RWPE1 (cell line): ENCODE measurements at places on chromosomes 6 and 20.

GRCh38 chr6:16239798-16240123, 1.4 kb downstream of the GMPR start:
- DNase-seq, result no peak

- no peak for DNase-seq
These were observed 226.6 kb downstream of the HACE1 start for GRCh38 chr6:104633125-104633524.

GRCh38 chr6:100427452-100427851, 37.3 kb downstream of the SIM1 start:
- no peak for DNase-seq

DNA sequence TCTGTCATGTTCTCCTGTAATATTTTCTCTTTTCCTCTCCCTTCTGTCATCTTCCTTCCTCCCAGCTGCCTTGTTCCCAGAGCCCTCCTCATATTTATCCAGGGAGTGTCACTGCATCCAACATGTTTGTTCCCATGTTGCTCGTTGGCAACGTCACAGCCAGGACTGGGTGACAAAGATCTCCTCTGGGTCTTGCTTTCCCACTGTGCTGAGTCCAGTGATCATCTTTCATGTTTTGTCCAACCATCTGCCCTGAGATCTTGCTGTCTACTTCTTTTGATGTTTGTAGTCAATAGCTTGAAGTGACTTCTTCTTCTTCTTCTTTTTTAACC, 26.6 kb downstream of the FARS2 start:
- DNase-seq, result no peak

DNA sequence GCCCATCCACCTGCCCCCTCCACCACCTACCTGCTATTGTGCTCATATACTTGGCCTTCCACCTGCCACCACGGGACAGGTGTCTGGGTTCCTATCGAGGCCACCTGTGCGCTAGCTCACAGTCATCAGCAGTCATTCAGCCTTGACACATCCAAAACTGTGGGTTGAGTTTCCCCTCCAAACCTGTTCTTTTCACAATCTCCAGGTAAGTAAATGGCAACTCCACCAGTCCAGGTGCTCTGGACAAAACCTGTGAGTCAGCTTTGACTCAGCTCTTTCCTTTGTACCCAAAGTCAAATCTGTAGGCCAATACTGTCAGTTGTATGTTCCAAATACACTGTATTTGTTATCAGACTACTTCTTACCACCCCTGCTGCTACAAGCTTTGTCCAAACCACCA, 52.6 kb downstream of the SPTLC3 start:
- peak; percentile 26 for DNase-seq

DNA sequence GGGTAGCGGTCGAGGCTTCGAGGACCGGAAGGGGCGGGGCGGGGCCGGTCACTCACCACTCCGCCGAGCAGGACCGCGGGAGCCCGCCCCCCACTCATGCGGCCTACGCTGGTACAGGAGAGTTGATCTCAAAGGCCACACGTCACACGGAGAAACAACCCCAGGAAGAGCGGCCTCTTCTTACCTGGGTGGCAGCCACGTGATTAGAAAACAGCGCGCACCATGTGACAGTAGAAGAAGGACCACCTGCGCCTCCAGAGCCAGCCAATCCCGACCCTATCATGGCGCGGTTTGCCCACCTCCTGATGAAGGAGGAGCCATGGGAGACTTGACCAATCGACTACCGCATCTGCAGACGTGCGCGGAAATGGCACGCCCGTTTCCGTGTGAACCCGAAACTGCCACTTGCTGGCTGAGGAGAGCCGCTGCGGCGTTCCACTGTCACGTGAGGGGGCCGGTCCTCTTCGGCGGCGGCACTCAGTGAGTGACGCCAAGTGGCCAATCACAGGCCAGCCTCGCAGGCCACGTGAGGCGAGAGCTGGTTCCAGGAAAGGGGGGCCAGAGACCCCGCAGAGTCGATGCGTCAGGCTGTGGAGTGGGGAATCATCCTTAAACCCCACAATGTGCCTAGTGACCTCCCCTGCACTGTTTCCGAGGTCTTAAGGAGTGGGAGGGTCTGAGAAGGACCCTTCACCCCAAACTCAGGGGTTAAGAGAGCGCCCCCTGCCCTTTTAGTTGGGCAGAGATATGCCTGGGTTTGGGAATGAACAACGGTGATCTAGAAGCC, at the start of gene CUTA:
Gene CUTA, minus strand, starts transcription at position 205 of the 787 bp plus-strand sequence. Its CDS starts 107 bp downstream, at position 98.
- DNase-seq, result peak; percentile 97

GRCh38 chr6:38753707-38754106, 38.6 kb downstream of the DNAH8 start:
- DNase-seq, result no peak

GRCh38 chr6:132128424-132128823, 177.3 kb upstream of the CCN2 start:
- DNase-seq, result no peak

GRCh38 chr20:24658920-24659660, 189.7 kb downstream of the SYNDIG1 start:
- DNase-seq, result no peak

DNA sequence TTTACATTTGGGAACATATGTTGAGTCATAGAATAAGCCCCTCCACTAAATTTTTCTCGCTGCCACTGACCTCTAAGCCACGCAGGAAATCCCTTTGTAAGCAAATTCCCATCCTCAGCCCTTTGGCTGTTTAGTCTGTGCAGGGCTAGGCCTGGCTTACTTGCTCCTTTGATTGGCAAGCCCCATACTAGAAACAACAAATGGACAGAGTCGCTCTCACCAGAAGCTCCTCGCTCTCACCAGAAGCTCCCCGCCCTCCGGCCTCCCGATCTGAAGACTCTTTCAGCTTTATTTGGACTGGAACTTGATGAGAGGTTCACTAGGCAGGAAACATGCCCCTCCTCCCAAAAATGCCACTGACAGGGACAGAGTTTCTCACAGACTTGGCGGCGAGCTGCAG, 149.2 kb upstream of the EXOC2 start:
- no peak for DNase-seq

DNA sequence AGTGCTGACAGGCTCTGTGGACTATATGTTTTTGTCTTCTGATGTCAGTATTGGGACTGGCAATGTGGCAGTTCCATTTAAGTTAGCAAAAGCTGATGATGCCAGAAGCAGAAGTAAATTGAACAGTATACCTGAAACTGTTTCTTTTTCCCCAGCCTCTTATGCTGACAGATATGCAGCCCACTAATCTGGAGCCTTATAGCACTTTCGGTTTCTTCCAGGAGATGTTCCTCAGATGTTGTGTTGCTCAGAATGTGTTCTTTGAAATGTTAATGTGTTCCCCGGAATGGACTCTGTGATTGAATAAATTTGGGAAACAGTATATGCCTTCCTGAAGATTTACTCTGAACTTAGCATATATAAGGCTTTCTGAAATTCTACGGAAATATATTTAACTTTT, 80.7 kb upstream of the MRAP2 start:
- no peak for DNase-seq

GRCh38 chr6:25747477-25747876, 7.1 kb upstream of the SLC17A4 start:
- no peak for DNase-seq

DNA sequence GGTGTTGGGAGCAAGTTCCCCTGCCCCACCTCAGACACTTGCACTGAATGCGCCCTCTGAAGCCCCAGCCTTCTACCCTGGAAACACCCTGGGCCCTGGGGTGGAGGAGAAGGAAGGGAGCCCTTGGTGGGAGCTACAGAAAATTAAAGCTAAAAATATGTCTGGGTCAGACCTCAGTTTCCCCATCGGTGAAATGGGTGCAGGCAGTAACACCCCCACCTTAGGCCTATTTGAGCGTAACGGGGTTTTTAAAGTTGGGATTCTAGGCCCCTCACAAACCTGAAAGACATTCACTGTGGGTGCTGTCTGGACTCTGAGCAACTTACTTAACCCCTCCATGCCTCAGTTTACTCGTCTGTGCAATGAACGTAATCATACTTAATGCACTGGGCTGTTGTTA, 19.3 kb upstream of the CDH22 start:
- DNase-seq, result no peak

- no peak for DNase-seq
These were observed 16.7 kb downstream of the RAD21L1 start for GRCh38 chr20:1242530-1242929.

DNA sequence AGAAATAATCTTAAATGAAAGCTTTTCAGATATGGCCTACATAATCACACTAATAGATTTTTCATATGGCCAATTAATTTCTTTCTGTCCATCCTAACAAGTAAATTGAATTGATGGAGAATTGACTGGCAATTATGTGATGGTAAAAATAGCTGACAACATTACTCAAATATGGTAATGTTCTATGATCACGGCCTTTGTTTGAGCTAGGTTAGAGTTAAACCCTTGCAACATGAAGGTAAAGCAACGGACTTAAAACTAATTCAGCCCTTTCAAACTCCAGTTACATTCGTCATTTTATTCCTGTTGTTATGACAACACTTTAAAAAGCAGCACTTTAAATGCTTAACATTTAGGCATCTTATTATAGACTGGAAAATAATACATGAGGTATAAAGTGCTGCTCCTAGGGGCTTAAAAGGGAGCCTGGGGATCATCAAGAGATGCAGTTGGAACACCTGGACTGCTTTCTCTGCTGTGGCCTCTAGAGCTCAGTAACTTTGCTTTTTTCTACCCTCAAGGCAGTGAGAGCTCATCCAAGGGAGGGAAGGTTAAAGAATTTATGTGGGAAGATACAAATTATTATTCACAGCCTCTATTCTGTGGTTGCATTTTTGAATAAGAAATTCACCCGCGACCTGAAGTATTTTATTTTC, 46.9 kb downstream of the RIPOR2 start:
- no peak for DNase-seq

GRCh38 chr6:161542346-161542980, 268.6 kb upstream of the AGPAT4 start:
- DNase-seq, result no peak
